SW 1271 (cell line): ENCODE measurements at places on chromosomes 2 and 18.

DNA sequence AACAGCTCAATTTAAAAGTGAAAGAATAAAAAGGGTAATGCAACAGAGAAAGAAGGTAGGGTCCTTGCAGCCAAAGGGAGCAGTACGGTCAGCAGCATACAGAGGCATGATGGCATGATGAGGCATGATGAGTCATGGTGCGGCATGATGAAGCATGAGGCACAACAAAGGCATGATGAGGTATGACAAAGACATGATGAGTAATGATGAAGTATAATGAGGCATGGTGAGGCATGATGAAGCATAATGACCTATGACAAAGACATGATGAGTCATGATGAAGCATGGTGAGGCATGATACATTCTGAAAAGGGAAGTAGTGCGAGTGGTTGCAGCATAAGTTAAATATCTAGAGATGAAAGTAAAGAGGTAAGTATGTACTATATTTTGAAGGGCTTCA, 673.2 kb downstream of the TMEM182 start:
- no peak for DNase-seq

GRCh38 chr18:7567474-7568425, 634 bp downstream of the PTPRM start:
- DNase-seq = no peak

DNA sequence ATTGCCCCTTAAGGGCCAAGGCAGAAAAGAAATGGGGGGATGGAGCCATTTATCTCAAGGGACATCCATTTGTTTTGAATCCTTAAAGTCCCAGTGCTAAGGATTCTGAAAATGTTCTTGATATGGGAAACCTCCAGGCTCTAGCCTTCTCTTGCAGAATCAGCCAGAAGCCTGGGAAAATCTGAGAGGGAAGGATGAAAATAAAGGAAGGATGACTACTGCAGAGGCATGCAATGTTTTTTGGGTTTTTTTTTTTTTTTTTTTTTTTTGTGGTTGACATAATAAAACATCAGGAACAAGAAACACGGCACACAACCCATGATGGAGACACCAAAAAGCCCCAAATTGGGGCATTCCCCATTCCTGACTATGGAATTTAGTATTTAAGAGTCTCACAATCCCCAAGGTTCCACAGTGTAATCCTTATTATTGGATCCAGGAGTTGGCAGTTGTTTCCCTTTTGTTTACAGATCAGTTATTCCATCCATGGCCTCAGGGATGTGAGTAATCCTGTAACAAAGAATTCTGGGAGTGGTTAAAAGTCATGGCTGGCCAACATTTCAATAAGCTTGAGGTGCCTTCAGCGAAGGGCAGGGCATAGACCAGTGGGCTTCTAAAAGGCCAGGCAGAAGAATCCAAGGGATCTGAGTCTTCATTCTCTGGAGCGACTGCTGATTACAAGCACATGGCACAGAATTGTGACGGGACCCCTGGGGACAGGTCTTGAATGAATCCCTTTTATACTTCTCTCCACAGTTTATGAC, 337.5 kb downstream of the GULP1 start:
- no peak for DNase-seq

- DNase-seq = no peak
Observed at GRCh38 chr2:218437969-218438368, 19.0 kb downstream of the VIL1 start.

DNA sequence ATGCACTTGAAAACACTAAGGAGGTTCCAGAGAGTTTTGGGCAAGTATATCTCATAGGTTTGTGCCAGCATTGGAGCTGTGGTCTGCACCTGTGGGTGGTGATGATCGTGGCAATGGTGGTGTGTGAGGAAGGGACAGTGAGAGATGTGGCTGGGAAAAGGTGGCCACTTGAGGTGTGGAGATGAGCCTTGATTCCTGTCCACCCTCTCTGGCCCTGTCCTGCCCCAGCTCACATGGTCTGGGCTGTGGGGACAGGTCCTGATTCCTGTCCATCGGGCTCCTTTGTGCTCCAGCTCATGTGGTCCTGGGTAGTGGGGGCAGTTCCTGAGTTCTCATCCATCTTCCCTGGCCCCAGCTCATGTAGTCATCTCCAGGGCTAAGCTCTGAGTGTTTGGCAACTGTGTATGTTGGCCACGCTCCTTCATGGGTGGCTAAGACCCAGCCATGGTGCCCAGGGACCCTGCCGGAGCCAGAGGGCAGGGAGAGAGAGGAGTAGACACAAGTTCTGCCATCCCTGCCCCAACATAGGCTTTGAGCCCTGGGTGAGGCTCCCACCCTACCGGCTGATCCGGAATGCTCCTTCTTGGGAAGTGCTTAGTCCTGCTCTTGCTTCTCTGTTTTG, 294.4 kb upstream of the HDAC4 start:
- no peak for DNase-seq
